Thoracic aorta (tissue), 2 donors: ENCODE measurements at places on chromosomes 5 and 9.

GRCh38 chr9:70484232-70485130 is 70.0 kb upstream of the KLF9 start:
- no peaks in the 10 kb centered on the region for H3K36me3 ChIP-seq
- no peak for DNase-seq
- H3K4me3 ChIP-seq: no peak overlapping the region
- H3K4me1 ChIP-seq: peaks cover 64% of the 10 kb centered on the region
- H3K27ac ChIP-seq: peak overlapping the region; percentile 15

GRCh38 chr9:69594180-69594579 is 78.0 kb downstream of the APBA1 start:
- no peaks in the 10 kb centered on the region for H3K36me3 ChIP-seq
- no peak overlapping the region for H3K27ac ChIP-seq
- H3K4me1 ChIP-seq: peaks cover 3% of the 10 kb centered on the region
- H3K27me3 ChIP-seq: no peaks in the 10 kb centered on the region
- no peak overlapping the region for H3K4me3 ChIP-seq

- no peak for DNase-seq
- no peaks in the 10 kb centered on the region for H3K4me1 ChIP-seq
- H3K36me3 ChIP-seq: peaks cover 39% of the 10 kb centered on the region
- no peak overlapping the region for H3K27ac ChIP-seq
- H3K4me3 ChIP-seq: no peak overlapping the region
Measured at GRCh38 chr9:75139201-75139600, 50.9 kb downstream of the OSTF1 start.

- no peak for DNase-seq
- no peak overlapping the region for H3K27ac ChIP-seq
- peaks cover 2% of the 10 kb centered on the region for H3K36me3 ChIP-seq
- no peak overlapping the region for H3K4me3 ChIP-seq
- H3K4me1 ChIP-seq: no peaks in the 10 kb centered on the region
Measured at GRCh38 chr9:123377211-123377971, 21.4 kb downstream of the CRB2 start.

DNA sequence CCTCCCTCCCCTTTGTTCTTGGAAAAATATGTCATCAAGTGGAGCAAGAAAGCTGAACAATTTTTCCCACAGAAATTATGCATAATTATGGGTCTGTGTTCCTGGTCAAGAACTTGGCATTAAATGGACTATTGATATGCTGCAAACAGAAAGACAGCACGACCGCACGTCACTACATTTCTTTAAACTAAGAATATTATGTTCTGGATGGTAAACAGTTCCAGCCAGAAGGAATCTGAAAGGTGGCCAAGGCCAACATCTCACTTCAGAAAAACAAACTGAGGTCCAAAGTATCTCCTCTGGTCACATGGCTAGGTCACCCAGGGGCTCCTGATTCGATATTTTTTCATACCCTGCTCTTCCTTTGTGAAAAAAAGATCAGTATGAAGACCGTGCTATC is 173.3 kb upstream of the GAS1 start:
- no peaks in the 10 kb centered on the region for H3K27me3 ChIP-seq
- H3K4me3 ChIP-seq: no peak overlapping the region
- H3K27ac ChIP-seq: peak overlapping the region; percentile 10
- H3K36me3 ChIP-seq: no peaks in the 10 kb centered on the region
- DNase-seq: no peak
- H3K4me1 ChIP-seq: peaks cover 62% of the 10 kb centered on the region

DNA sequence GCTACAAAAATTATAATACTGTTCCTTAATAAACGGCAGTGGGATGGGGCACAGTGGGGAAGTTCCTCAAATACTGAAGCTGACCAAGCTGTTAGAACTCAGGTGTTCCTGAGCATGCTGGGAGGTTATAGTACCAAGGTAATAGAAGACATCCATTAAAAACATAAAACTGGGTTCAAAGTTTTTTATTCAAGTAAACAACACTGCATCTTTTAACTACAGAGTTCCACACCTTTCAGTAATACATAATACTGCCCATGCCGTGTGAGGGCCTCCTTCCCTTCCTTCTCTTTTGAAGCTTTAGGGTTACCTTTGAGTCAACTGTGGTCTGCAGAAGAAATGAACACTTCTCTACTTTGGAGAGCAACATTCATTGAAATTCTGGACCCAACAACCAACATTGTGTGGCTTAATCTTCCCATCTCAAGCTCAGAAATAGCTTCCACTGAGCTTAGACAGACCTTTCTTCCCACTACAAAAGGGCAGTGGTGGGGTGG is 43.6 kb downstream of the SERINC5 start:
- DNase-seq: no peak
- H3K4me1 ChIP-seq: peaks cover 11% of the 10 kb centered on the region
- no peaks in the 10 kb centered on the region for H3K36me3 ChIP-seq
- H3K27ac ChIP-seq: no peak overlapping the region
- no peaks in the 10 kb centered on the region for H3K27me3 ChIP-seq

DNA sequence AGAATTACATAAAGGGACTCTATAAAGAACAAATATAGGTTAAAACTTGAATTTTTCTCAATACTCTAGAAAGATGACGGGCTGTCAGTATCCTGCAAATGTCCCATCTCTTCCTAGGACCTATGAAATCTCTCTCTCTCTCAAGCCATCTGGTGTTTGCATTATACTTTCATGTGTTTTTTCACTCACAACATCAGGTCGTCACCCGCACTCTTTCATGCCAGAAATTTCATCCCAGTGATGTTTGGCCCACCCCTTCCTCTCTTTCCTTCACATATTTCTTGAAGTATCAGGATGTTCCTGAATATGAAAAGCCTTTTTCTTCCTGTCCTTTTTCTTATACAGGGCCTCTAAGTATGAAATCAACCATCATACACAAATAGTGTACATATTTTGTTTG is 63.3 kb upstream of the GAS1 start:
- H3K27ac ChIP-seq: no peak overlapping the region
- no peaks in the 10 kb centered on the region for H3K36me3 ChIP-seq
- no peaks in the 10 kb centered on the region for H3K27me3 ChIP-seq

GRCh38 chr9:92617195-92617813 is 52.6 kb downstream of the IPPK start:
- H3K4me3 ChIP-seq: no peak overlapping the region
- peaks cover 70% of the 10 kb centered on the region for H3K4me1 ChIP-seq
- H3K36me3 ChIP-seq: peaks cover 12% of the 10 kb centered on the region
- peak overlapping the region; percentile 71 for H3K27ac ChIP-seq
- DNase-seq: no peak

GRCh38 chr5:91302958-91303357 is 80.2 kb downstream of the ARRDC3 start:
- no peak for DNase-seq
- no peaks in the 10 kb centered on the region for H3K27me3 ChIP-seq
- H3K4me3 ChIP-seq: no peak overlapping the region
- no peaks in the 10 kb centered on the region for H3K36me3 ChIP-seq

- peaks cover 10% of the 10 kb centered on the region for H3K36me3 ChIP-seq
- H3K27me3 ChIP-seq: no peaks in the 10 kb centered on the region
- H3K27ac ChIP-seq: no peak overlapping the region
- DNase-seq: peak; percentile 27
Measured at GRCh38 chr9:129910628-129911567, 75.6 kb downstream of the USP20 start.

- no peaks in the 10 kb centered on the region for H3K4me1 ChIP-seq
- no peak for DNase-seq
- H3K36me3 ChIP-seq: no peaks in the 10 kb centered on the region
Measured at GRCh38 chr5:39652036-39652435, 227.3 kb upstream of the DAB2 start.

DNA sequence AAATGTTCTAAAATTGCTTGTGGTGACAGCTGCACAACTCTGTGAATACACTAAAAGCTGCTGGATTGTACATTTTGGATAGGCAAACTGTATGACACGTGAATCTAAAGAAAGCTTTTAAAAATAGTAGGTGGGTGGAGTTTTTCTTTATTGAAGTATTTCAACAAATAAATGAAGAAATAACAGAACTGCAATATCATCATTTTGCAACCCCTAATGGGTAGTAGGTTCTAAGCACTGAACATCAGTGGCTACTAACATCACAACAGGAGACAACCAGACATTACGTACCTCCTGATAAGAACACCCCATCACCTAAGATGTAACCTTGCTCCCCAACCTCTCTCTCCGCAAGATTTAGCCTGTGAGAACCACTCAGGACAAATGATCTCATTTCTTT is 38.6 kb downstream of the EPB41L4B start:
- no peaks in the 10 kb centered on the region for H3K4me1 ChIP-seq
- no peak overlapping the region for H3K27ac ChIP-seq
- DNase-seq: no peak

- H3K27ac ChIP-seq: no peak overlapping the region
- no peaks in the 10 kb centered on the region for H3K36me3 ChIP-seq
- H3K4me1 ChIP-seq: peaks cover 29% of the 10 kb centered on the region
- DNase-seq: no peak
Measured at GRCh38 chr5:42506662-42507061, 83.4 kb downstream of the GHR start.

GRCh38 chr9:7266911-7267595 is 509.3 kb downstream of the KDM4C start:
- no peaks in the 10 kb centered on the region for H3K27me3 ChIP-seq
- H3K4me3 ChIP-seq: no peak overlapping the region
- H3K36me3 ChIP-seq: no peaks in the 10 kb centered on the region
- DNase-seq: no peak
- no peak overlapping the region for H3K27ac ChIP-seq
- H3K4me1 ChIP-seq: no peaks in the 10 kb centered on the region

DNA sequence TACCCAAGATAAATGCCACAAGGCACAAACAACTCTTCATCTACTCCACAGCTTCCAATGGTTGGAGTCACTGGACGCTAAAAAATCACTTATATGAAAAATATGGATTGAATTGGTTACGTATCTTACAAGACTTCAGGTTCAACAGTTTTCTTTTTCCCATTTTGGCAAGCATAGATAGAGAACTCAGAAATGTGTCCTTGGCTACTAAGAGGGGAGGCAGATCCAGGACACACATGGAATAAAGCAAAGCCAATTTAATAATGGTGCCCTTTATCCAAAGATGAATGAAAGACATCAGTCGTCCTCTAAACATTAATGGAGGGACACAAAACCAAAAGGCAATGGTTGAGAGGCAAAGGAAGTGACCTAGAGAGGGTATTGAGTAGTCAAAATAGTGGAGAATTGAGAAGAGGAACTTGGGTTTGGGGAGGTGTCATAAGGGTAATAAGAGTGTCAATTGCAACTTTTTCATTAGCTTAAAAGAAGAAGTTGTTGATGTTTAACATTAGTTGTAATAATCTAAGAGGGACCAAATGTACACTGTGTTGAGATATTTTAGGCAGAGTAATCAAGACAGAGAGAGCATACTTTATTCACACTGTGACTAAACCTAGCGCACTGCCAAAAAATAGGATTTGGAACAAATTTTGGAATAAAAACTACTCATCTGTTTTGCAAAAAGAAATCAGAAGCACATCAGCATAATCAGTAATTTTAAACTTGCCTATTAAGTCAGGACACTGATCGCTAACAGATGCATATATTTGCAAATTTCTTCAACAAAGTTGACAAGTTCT is 308.2 kb downstream of the ARL15 start:
- no peaks in the 10 kb centered on the region for H3K4me1 ChIP-seq
- no peak for DNase-seq
- H3K4me3 ChIP-seq: no peak overlapping the region
- no peaks in the 10 kb centered on the region for H3K36me3 ChIP-seq

GRCh38 chr5:123371575-123372179 is 51.5 kb downstream of the CEP120 start:
- no peak overlapping the region for H3K27ac ChIP-seq
- peaks cover 6% of the 10 kb centered on the region for H3K36me3 ChIP-seq
- peak; percentile 4 for DNase-seq
- H3K27me3 ChIP-seq: no peaks in the 10 kb centered on the region
- no peak overlapping the region for H3K4me3 ChIP-seq

DNA sequence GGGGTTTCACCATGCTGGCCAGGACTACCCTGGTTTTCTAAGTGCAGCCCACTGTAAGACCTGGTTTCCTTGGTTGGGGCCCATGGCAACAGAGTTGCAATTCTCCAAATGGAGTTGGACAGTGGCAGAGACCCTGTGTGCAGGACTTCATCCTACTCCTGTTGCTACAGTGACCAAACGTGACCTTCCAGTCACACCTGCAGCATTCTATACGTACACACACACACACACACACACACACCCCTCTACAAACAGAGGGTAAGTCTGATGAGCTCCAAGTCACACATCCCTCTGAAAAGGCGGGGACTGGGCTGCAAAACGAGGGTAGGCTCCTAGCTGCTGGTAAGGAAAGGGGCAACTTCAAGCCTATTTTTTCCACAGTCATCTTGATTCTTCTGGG is 23.6 kb downstream of the LHFPL2 start:
- H3K4me1 ChIP-seq: peaks cover 49% of the 10 kb centered on the region
- H3K36me3 ChIP-seq: no peaks in the 10 kb centered on the region
- no peak for DNase-seq
- no peak overlapping the region for H3K4me3 ChIP-seq

DNA sequence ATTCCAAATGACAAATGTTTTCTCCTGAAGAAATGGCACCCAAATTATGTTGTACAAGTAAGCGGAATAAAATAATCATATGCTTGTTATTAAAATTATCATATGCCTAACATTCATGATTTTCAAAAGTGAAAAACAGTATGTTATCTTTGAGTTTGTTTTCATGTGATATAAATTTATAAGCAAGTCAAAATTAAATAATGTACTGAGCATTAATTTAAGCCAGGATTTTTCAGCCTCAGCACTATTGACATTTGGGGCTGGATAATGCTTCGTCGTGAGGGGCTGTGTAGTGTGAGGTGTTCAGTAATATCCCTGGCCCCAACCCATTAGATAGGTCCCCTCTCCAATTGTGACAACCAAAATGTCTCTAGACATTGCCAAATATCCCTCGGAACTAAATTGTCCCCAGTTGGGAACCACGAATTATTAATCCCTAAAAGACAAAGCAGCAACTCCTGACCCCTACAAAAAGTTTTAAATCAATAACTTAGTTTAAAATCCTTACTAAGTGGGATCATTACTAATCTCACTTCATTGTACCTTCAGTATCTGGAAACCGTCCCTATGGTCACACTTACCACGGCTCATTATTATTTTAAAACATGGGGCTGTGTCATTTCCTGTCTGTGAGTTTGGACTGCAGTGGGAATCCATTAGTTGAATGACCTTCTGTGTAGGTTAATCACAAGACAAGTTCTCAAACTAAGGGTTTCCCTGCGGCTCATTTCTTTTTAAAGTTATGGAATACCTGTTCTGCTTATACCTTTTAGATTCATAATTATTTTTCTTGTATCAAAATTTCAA is 1.3 kb upstream of the NNT start:
- peaks cover 11% of the 10 kb centered on the region for H3K4me1 ChIP-seq
- no peak for DNase-seq
- H3K27ac ChIP-seq: peak overlapping the region; percentile 86
- H3K4me3 ChIP-seq: peak overlapping the region; percentile 99
- no peaks in the 10 kb centered on the region for H3K27me3 ChIP-seq
- no peaks in the 10 kb centered on the region for H3K36me3 ChIP-seq
